ENCODE measurements at places on chromosomes 2 and 18.

- no peak for DNase-seq
These were observed 49.2 kb upstream of the KCNG2 start for GRCh38 chr18:79748321-79749180.

- DNase-seq, result no peak
These were observed 8.9 kb downstream of the ZNF512 start for GRCh38 chr2:27591745-27592144.

- DNase-seq, result no peak
These were observed 34.4 kb downstream of the NEMP2 start for GRCh38 chr2:190500054-190500502.

GRCh38 chr18:32595832-32596231, 125.2 kb upstream of the GAREM1 start:
- DNase-seq, result no peak

- DNase-seq, result no peak
These were observed 169.8 kb downstream of the MREG start for GRCh38 chr2:215843579-215843978.

- DNase-seq, result no peak
These were observed 66.4 kb downstream of the OSR1 start for GRCh38 chr2:19292007-19292406.

DNA sequence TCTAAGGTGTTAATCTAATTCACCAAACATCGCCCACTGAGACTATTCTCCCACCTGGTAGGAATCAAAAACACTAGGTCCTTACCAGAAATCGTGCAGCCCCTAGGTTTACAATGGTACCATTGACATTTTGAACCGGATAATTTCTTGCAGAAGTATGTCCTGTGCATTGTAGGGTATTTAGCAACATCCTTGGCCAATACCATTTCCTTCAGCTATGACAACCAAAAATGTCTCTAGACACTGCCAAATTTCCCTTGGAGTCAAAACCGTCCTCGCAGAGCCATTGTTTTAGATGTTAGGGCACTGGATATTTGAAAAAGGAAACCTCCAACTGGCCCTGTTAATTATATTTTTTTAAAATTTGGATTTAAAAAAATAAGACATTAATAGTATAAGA, 3.8 kb downstream of the VPS54 start:
- no peak for DNase-seq

- DNase-seq, result no peak
These were observed 6.1 kb upstream of the SERPINB8 start for GRCh38 chr18:63963615-63964256.

DNA sequence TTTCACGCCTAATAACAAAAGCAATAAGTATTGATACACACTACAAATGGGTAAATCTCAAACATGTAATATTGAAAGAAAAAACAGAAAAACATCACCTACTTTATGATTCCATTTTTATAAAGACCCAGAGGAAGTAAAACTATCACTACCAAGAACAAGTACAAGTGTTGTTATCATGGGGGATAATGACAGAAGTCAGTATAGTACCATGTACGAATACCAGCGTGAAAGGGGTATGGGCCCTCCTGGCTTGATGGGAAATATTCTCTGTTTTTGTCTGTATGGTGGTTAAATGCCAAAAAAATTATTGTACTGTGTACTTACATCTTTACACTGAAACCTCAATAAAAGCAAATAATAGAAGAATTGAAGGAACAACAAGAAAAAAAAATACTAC, 665.7 kb downstream of the TMEM182 start:
- DNase-seq, result no peak

DNA sequence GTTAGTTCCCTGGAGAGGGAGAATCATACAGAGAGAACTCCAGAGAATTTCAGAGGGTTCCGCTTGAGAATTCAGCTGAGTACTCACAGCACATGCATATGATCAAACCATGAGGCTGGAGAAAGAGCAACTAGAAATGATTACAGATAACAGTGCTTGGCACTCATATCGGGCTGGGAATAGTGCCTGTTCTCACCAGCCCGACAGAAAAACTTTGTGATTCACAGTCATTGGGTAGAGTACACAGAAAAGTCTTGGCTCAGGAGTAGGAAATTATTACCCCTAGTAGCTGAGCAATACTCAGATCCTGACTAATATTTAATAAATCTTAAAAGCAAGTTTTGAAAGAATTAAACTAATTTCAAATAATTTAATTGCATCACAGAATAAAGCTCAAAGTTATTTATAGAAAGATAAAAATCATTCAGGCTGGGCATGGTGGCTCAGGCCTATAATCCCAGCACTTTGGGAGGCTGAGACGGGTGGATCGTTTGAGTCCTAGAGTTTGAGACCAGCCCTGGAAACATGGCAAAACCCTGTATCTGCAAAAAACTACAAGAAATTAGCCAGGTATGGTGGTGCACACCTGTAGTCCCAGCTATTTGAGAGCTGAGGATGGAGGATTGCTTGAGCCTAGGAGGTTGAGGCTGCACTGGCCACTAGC, 6.8 kb downstream of the WDPCP start:
- DNase-seq, result no peak

DNA sequence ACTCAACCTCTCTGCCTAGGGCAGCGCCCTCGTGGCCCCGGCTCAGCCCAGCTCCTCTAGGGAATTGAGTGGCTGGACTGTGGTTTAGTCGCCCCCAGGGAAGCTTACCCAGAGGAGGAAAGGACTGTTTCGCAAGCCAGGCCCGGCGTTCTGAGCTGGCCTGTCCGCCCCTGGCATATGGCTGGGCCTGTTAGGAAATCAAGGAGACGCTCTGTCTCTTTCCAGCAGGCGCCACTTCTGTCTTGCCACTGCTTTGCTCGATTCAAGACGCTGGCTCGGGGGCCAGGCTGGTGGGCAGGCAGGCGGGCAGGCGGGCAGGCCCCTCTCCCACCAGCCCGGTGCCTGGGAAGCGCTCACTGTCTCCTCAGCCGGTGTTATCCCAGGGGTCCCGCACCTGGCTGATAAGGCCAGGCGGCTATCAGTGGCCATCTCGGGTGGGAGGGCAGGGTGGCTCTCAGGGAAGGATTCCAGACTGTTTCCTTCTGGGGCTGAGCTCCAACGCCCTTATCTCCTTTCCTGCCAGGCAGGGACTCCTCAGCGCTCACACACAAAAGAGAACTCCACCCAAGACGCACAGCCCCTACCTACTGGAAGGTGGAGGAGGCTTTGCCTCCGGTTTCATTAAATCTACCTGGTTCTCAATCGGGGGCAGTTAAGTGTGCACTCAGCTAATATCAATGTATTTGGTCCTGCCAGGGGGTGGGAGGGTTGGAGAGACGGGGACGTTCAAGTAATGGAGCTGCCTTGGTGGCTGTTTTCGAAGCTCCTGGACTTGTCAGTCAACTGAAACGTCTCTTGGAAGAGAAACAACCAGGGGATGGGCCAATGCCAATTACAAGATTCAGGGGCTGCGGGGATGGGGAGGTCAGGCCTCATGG, 109.1 kb downstream of the SMAD7 start:
- DNase-seq, result no peak

DNA sequence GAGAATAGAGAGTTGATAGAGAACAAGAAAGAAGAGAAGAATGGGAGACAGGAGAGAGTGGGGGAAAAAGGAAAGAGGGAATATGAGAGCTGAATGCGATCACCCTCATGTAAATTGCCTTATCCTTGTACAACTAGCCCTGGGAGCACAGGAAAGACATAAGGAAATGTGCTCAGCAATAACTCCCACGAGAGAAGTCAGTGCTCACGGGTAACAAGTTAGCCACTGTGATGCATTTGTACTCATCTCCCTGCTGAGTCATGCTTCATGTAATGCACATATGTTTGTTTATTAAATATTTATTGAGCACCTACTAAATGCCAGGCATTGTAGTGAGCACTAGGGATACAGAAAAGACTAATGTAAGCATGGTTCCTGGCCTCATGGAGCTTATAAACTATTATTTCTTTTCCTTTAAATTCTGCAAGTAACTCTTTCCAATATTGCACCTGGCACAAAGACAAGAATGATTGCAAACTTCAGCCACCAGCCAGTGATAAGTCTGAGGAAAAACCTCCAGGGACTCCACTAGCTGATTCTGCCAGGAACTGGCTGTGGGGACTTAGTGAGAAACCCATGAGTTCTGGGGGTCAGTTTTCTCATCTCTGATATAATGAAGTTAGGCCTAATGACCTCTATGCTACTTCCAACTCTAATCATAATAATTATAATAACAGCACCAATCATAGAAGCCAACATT, 124.1 kb downstream of the LNPK start:
- DNase-seq, result no peak

DNA sequence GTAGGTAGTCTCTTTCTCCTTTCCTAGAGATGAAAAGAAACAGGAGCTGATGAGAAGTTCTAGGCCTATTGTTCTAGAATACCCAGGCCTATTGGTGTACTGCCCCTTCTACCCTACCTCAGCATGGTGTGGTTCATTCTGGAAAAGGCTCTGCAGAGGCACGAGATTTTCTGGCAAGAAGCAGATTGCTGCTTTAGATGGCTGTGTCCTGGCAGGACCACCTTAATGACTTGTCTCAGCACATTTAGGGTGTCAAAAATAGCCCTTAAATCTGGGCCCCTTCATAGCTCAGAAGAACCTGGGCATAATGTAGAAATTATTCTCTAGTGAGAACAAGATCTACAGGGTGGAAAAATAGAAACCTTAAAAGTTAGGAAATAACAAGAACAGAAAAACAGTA, 87.9 kb downstream of the BCL2L11 start:
- DNase-seq, result no peak

GRCh38 chr2:88590998-88591613, 36.2 kb downstream of the EIF2AK3 start:
- DNase-seq, result peak; percentile 1

GRCh38 chr2:176239031-176239430, 30.2 kb upstream of the MTX2 start:
- DNase-seq, result no peak

DNA sequence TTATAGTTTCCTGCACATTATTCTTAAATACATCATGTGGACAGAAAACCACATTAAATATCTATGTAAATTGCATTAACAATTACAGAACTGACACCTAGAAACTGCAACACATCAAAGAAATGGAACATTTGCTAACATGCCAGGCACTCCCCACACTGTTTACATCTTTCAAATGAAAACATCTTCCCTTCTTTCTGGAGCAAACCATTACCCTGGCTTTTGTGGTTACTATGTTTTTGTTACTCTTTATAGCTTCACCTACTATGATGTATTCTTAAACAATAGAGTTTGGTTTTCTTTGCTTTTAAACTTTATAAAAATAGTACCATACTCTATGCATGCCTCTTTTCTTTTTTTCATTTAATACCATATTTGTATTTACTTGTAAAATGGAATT, 1894.5 kb upstream of the CELF4 start:
- no peak for DNase-seq

- no peak for DNase-seq
These were observed 135.2 kb upstream of the NFATC1 start for GRCh38 chr18:79260510-79260909.

GRCh38 chr2:37671816-37672103, 318 bp upstream of the CDC42EP3 start:
- no peak for DNase-seq

GRCh38 chr2:100900156-100900795, 80.3 kb downstream of the NPAS2 start:
- DNase-seq, result no peak

DNA sequence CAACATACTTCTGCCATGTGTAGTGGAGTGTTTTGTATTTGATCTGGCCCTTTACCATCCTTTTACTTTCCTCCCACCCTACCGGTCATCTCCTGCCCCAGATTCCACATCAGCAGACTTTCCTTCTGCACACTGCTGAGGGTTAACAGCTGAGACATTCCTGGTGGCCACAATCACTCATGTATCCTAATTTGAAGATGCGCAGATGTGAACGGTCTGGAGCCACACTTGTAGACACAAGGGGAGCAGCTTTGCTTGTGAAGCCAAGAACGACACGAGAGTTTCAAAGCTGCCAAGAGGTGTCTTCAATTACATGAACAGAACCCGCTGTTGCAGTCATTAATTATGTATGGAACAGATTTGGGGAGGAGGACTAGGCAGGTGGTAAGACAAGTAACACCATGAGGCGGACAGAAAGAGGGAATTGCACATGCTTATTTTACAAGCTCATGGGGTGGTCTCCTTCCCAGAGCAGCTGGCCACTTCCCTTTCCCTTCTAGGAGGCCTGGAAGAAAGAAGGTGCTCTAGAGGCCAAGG, 260.7 kb upstream of the KLHL29 start:
- no peak for DNase-seq

DNA sequence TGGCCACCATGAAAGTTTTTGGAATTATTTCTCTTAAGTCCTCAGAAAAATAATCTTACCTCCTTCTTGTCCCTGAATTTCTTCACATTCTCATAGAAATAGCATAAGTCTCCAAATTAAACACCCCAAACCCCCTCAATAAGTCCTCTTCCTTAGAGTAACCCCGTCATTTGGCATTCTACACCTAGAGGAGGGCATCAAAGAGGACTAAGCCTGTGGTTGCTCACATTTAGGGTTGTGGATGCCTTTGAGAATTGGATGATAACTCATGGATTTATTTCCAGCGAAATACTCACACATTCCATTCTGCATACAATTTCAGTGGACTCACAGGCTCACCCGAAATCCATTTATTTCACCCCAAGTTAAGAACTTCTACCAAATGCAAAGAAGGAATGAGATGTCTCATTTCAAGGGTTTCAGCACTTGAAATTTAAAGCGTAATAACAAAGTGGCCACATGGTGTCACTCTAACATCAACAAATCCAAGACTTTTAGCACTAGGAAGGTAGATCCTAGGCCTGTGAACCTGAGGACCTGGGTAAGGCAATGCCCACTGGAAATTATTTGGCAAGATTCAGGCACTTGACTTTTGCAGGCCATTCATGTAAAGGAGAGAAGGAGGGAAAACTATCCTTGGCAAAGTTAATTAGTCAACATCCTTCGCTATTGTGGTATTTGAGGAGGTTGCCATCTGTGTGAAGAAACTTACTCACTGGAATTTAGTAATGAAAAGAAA, 24.6 kb downstream of the DYTN start:
- no peak for DNase-seq

DNA sequence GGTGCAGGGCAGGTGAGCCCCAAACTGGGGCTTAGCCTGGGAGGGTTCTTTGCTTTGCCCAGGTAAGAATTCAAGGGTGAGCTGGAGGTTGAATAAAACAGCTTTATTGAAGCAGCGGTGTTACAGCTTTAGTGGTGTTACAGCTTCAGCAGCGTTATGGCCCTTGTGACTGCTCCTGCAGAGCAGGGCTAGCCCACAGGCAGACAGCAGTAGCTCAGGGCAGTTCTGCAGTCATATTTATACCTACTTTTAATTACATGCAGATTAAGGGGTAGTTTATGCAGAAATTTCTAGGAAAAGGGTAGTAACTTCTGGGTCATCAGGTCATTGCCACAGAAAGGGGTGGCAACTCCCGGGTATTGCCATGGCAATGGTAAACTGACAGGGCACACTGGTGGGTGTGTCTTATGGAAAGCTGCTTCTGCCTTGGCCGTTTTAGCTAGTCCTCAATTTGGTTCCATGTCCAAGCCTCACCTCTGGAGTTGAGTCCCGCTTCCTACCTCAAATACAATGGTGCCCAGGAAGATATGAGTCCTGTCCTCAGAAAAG, 78.2 kb downstream of the THNSL2 start:
- no peak for DNase-seq

GRCh38 chr18:2653467-2653866, 2.1 kb upstream of the SMCHD1 start:
- DNase-seq, result no peak

- DNase-seq, result no peak
These were observed 267.7 kb downstream of the NBAS start for GRCh38 chr2:15293262-15293937.

GRCh38 chr2:201472411-201472810, 20.9 kb downstream of the STRADB start:
- no peak for DNase-seq

- DNase-seq, result no peak
These were observed 13.3 kb downstream of the SLC20A1 start for GRCh38 chr2:112658839-112659667.

GRCh38 chr2:194495046-194495445, 1162.0 kb upstream of the SLC39A10 start:
- DNase-seq, result no peak
